ENCODE measurements at places on chromosomes 7 and 10.

DNA sequence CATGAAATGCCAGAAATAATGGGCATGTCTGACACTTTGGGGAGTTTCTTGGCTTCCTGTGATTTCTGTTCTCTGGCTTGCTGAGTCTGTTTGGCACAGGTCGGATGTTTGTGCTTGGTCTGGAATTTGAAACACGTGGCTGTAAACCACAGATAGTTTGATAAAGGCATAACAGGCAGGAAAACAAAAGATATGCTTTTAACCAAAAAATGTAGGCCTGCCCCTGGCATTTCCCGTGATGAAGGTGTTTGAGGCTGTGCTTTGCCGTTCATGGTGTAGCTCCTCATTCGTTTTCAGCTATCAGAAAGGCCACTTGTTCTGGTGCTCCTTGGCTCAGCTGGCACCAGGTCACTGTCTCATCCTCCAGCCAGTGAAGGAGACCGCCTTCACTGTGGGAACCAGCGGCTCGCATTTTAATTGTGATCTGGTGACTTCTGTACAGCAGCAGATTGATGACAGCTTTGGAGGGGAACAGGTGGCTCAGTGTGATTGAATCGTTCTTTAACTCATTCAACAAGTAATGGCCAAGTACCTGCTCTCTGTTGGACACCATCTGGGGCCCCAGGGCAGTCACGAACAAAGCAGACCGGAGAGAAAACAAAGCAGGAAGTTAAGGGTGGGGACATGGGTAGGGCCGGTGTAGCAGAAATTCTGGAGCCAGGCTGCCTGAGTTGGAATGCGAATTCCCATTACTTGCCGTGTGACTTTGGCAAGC is 111.5 kb downstream of the CCNY start:
- no peak for DNase-seq

- no peak for DNase-seq
Measured at GRCh38 chr10:131146790-131147189, 164.7 kb downstream of the TCERG1L start.

DNA sequence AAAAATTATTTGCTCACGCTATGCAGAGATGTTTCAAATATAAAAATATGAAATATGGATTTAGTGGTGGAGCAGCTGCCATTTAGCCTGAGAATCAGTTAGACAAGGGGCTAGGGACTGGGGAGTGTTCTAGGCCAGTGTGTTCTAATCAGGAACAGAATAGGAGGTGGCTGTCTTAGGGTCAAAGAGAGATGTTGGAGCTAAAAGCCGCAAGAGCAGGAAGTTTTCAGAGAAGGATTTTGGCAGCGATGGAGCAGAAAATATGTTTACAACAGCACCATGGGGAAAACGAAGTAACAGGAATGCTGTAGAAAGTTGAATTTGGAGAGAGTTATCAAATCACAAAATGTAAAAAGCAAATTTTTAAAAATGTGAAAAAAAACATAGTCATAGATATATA is 314.0 kb upstream of the SEMA3A start:
- DNase-seq: no peak

- DNase-seq: no peak
Measured at GRCh38 chr10:110224992-110225391, 17.6 kb downstream of the MXI1 start.

DNA sequence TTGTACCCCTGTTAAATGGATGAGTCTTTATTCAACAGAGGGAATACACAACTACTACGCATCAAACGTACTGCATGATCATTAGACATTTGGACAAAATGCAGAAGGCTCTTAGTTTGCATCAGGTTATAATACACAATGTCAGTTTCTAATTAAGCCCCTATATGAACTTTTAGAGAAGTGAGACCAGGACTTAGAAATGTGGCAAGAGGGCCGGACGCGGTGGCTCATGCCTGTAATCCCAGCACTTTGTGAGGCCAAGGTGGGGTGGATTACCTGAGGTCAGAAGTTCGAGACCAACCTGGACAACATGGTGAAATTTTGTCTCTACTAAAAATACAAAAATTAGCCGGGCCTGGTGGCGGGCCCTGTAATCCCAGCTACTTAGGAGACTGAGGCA is 76.3 kb upstream of the MGMT start:
- DNase-seq: no peak

GRCh38 chr10:96998329-96998888 is 166.3 kb downstream of the LCOR start:
- DNase-seq: no peak

Data from NCI-H2081 treated with DMSO at 0.1 percent for 48 hours (cell line).